ENCODE measurements at places on chromosomes 2 and 18.

GRCh38 chr2:192749611-192750200 is 555.0 kb upstream of the TMEFF2 start:
- DNase-seq: no peak

DNA sequence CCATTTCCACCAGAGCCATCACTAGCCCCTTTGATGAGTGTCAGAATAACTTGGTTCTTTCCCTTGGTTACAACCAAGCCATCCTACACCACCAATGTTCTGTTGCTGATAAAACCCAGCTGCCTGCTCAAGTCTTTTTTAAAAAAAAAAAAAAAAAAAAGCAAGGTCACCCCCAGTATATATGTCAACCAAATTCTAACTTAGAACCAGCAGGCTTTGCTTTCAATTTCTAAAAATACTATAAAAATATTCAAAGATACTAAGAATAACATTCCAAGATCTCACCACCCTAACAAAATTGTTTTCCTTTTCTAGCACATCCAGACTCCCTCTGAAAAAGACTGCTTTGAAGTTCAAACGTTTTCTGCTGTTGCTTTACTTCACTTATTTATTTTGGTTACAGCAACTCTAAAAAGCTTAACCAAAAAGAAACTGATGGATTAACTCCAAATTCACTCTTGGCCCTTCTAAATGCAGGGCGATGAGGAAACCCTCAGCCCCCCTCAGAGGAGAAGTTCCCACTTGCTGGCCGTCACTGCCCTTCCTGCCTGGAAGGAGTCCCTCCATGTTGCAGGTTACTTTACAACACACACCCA is 10.9 kb downstream of the UXS1 start:
- no peak for DNase-seq

- no peak for DNase-seq
These were observed 289.4 kb downstream of the ZEB2 start for GRCh38 chr2:144230448-144231085.

GRCh38 chr18:10188971-10189810 is 265.2 kb upstream of the APCDD1 start:
- no peak for DNase-seq

DNA sequence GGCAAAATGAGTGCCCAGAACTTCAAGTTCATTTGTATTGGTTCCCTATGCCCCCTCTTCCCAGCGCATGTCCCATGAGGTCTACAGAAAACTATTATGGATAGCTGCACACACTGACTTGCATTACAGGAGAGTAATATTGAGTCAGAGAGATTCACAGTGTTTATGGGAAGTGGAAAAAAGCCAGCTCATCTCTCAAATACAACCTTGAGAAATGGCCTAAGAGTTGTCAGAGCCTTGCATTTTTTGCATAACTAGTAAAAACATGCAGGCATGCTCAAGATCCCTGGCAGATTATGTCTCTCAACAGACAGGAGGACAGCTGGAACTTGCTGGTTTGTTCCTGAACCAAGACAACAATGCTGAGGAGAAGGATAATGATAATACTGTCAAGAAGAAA is 1292.8 kb downstream of the DSC3 start:
- DNase-seq: no peak

DNA sequence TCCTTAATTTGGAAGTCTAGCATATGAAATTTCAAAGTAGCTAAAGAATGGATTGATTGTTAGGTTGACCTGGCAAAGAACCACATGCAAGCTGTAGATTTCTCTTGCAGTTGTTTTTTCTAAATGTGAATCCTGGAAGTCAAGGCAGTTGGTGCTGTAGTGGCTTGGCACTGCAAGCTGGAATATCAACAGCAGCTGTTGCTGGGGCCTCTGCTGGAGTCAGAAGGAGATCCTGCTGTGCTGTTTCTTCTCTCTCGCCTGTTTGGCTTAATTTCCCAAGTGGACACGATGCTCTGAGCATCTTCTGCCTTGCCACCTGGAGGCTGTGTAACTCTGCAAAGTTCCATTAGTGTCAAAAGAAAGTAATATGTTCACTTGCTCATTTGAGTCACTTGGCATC is 12.6 kb downstream of the PIK3C3 start:
- peak; percentile 20 for DNase-seq

GRCh38 chr2:213281156-213281555 is 3.1 kb upstream of the SPAG16 start:
- no peak for DNase-seq

- no peak for DNase-seq
These were observed 5.4 kb downstream of the ATOH8 start for GRCh38 chr2:85759257-85759613.

GRCh38 chr2:201218780-201219179 is 35.8 kb downstream of the CASP10 start:
- no peak for DNase-seq

GRCh38 chr2:2400286-2401038 is 69.4 kb upstream of the MYT1L start:
- no peak for DNase-seq

DNA sequence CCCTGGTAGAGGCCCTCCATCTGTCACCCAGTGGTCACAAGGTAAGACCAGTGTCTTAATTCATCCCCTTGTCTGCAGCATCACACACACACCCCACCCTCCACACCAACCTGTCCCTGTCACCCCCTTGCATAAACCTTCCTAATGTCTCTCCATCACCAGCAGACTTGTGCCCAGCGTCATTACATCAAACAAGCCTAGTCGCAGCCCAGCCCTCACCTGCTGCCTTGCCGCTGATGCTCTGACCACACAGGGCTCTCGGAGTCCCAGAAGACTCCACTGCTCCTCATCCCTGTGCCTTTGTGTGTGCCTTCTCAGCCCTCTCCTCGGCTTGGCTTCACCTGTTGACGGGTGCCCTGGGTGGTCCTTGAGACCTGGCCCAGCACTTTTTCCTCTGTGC is 171.2 kb downstream of the GLI2 start:
- no peak for DNase-seq

- DNase-seq: no peak
These were observed 116.0 kb downstream of the LIPG start for GRCh38 chr18:49677762-49678413.

GRCh38 chr18:48049757-48050156 is 119.3 kb upstream of the SMAD2 start:
- DNase-seq: no peak

DNA sequence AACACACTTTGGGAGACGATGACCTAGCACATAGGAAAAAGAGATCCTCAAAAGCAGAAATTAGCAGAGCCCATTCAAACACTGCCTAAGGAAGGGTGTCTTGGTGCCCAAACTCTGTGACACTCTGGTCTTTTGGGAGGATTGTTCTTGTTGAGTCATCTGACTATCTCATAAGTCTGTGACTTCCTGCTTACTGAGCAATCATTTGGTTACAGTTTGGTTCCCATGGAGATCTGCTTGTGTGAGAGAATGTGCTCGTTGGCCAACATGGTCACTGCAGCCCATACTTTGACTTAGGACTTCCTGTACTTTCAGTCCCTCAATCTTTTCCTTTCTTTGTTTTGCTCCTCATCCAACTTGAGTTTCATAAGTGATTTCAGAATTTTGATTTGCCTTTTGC is 602.9 kb downstream of the NYAP2 start:
- DNase-seq: no peak

DNA sequence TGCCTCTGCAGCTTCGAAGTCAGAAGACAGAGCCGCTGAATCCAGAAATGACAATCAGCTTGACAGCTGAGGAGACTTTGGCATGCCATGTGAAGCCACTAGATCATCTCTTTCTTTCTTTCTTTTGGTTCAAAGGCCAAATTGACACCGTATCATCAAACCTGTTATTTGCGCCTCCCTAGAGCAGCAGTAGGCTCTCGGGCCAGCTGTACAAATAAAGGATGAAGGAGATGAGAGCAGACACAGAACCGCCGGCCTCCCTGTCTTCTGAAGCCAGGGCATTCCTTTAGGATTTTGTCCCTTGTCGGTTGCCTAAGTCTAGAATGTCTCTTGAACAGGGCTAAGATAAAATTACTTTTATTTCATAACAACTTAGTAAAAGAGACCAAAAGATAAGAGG is 36.8 kb downstream of the COL4A4 start:
- DNase-seq: no peak

DNA sequence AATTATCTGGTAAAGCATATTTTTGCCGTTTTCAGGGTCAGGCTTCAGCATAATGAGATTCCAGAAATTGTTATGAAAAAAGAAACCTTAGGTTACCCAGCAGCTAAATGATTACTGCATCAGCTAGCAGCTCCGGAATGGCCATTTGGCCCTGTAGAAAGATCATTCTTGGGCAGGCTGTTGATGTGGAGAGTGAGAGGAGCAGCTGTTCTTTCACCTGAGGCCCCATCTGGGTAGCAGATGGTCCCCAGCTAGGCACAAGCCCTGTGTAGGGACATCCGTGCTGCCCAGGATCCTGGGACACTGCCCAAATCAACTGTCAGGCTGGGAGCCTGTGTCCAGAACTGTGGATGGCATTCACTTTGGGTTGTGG is 61.8 kb downstream of the NEDD4L start:
- DNase-seq: no peak

- no peak for DNase-seq
These were observed 7.4 kb upstream of the SFTPB start for GRCh38 chr2:85675427-85675826.

DNA sequence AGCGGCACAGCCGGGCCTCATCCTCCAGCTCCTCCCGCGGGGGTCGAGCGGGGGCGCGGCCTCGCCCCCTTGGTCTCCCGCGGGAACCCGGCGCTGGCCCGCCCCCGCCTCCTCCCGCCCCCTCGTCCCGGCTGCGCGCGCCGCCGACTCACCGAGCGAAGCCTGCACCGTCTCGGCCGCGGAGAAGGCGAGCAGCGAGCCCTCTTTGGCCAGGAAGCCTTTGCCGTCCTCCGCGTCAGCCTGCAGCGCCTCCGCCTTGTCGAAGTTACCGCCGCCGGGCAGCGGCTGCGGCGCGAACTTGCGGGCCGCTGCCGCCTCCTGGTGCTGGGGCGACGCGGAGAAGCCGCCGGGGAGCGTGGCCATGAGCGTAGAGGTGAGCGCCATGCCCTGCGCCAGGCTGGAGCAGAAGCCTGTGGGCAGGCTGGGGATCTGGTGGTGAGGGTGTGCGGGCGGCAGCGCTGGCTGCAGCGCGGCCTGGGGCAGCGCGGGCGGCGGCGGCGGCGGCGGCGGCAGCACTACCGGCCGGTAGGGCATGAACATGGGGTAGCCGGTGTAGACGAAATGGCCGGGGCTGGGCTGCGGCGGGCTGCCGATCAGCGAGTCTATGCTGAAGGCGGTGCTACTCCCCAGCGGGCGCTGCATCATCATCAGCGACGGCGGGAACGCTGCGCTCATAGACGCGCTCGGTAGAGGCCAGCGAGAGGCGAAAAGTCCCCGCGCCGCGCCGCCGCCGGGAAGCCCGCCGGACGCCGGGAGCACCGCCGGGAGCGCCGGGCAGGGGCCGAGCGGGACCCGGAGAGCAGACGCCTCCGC is 683 bp downstream of the GBX2 start:
- DNase-seq: no peak

DNA sequence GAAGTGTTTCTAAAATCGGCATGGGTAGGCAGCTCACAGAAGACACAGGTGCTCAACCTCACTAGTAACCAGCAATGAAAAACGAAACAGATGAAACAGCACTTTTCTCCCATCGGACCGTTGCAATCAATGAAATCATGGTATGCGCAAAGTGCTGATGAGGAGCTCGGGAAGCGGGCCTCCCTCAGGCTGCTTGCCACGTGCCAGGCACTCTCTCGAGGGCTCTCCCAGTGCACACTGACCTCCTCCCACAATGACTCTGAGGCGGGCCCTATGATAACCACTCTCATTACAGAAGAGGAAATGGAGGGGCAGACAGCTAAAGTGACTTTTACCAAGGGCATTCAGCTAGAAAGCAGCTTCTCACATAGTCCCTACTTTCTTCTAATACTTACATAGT is 3.8 kb upstream of the ANKRD23 start:
- DNase-seq: no peak

- DNase-seq: no peak
These were observed 36.0 kb downstream of the SULT1C2 start for GRCh38 chr2:108324531-108325255.

GRCh38 chr18:63590966-63591695 is 4.0 kb downstream of the SERPINB13 start:
- DNase-seq: no peak

DNA sequence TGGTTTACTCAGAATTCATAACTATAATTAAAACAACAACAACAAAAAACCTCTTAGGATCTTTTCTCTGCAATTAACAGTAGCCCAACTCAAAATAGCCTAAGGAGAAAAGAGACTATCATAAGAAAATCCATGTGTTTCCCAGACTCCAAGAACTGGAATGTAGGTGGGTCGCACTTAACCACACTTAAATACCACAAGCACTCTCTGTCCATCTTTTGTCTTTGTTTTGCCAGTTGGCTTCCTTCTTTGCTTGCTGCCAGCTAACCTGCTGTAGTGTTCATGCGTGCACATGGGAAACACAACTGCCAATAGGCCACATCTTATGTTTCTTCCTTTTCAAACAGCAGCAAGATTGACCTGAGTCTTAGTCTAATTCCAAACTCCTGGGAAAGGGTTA is 24.1 kb upstream of the ACVR1 start:
- DNase-seq: no peak

- no peak for DNase-seq
These were observed 109.9 kb downstream of the WDSUB1 start for GRCh38 chr2:159176555-159176954.

GRCh38 chr2:241017228-241017940 is 19.0 kb downstream of the SNED1 start:
- DNase-seq: no peak

- no peak for DNase-seq
These were observed 236.8 kb downstream of the CAMKMT start for GRCh38 chr2:44598330-44599119.

DNA sequence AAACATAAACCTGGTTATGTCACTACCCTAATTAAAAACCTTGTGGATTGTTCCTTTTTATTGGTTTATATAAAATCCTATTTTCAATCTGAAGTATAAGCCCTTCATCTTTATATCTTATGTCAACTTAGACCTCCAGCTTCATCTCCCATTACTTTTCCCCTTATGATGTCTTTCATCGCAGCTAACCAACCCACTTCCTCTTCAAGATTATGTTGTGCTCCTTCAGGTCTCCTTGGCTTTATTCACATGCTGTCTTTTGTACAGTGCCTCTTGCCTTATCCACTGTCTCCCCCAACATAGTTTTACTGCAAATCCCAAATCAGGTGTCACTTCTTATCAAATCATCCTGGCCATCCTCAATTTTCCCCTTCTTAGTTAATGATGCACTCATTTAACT is 25.9 kb downstream of the MBD5 start:
- DNase-seq: no peak

GRCh38 chr2:117551858-117552257 is 262.6 kb upstream of the DDX18 start:
- DNase-seq: no peak

DNA sequence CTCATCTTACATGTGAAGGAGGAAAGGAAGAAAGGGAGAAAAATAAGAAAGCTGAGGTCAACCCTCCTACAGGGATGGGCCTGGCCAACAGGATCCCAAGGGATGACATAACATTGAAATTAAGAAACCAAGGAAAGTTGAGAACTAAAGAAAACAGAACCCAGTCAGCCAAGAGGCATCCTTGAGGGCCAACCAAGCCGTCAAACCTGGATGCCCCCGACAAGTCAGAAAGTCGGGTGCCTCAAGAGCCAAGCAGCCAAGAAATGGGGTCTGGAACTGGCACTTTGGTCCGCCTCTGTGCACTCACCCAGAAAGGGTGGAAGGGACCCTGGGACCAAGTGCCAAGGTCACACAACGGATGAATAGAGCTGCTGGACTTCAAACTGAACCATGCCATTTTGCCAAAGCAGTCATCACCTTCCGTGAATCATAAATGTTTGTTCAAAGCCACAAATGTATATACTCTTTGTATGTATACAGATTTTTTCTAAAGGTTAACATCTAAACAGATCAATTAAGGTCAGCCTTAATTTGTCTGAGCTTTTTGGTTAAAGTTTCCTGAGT is 27.0 kb upstream of the PTPN4 start:
- no peak for DNase-seq

GRCh38 chr2:65450393-65450792 is 18.0 kb upstream of the SPRED2 start:
- no peak for DNase-seq
